ENCODE measurements at places on chromosomes 1 and 21.

DNA sequence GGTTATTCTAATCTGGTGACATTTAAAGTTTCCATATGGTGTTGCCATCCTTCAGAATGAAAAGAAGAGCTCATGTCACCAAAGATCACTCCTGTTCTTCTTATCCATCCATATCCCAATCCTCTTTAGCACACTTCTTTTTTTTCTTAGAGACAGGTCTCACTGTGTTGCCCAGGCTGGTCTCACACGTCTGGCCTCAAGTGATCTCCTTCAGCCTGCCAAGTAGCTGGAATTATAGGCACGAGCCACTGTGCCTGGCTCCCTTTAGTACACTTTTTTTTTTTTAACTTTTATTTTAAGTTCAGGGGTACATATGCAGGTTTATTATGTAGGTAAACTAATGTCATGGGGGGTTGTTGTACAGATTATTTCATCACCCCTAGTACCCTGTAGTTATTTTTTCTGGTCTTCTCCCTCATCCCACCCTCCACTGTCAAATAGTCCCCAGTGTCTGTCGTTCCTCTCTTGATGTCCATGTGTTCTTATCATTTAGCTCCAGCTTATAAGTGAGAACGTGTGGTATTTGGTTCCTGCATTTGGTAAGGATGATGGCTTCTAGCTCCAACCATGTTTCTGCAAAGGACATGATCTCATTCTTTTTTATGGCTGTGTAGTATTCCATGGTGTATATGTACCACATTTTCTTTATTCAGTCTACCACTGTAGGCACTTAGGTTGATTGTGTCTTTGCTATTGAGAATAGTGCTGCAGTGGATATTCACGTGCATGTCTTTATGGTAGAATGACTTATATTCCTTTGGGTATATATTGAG, 40.6 kb downstream of the CTTNBP2NL start:
- no peak for DNase-seq

DNA sequence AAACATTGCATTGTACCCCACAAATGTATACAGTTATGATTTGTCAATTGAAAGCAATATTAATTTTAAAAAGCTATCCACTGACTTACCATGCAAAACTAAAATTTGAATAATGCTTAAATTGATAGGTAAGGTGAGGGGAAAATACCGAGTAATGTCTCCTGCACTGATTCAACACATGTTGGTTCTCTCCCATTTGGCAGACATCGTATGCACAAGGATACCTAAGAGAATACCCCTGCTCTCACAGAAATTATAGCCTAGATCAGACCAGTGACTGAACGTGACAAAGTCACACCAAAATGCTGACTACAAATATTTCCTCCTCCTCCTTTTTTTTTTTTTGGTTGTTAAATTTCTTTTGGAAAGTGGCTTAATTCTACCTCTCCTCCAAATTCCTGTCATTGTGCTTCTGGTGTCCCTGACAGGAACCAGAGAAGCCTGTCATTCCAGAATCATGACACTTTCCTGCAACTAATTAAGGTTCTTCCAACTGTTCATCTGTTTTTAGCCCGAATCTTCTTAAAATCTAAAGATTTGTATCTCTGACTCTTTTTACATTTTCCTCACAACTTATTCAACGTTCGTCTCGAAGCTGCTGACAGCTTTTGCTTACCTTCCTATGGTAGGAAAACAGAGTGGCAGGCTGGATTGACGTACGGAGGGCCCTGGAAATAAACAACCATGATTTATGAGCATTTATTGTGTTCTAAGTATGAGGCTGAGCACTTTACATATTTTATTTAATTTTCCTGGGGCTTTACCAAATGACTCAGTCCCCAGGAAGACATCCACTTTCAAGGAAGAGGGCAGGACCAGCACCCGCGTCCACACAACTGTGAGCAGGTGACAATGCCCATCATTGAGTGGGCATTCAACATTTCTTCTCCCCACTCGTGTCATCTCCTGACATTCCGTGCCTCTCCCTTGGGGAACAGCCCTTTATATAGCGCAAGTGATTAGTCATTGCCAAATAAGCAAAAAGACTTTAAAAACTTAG, 57.9 kb upstream of the KCNE2 start:
- no peak for DNase-seq

GRCh38 chr21:15066123-15066575, 1.3 kb upstream of the NRIP1 start:
- DNase-seq = no peak

- no peak for DNase-seq
Observed at GRCh38 chr1:53249706-53250105, 11.4 kb upstream of the MAGOH start.

- no peak for DNase-seq
Observed at GRCh38 chr1:212520299-212520698, 87.6 kb downstream of the NENF start.

- no peak for DNase-seq
Observed at GRCh38 chr1:109671067-109671466, 3.2 kb downstream of the GSTM2 start.

DNA sequence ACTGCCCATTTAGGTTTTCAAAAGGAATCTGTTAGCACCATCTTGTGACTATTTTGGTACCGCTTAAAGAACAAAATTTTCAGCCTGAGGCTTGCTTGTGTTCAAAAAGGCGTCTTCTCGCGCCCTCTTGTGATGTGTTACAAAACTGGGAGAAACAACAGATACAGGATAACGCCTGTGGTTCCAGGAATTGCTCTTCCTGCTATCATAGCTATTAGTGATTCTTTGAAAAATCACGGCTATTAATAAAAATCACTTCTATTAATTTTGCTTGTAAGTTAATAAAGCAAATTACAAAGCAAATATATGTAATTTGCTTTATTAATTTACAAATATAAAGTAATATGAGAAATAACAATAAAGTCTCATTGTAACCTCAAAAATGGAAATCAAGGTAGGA, 82.2 kb upstream of the ABCD3 start:
- no peak for DNase-seq

GRCh38 chr1:1165900-1166421, 7.7 kb upstream of the TTLL10 start:
- no peak for DNase-seq

GRCh38 chr1:198556971-198557370, 16.5 kb upstream of the ATP6V1G3 start:
- DNase-seq = no peak

GRCh38 chr21:44589586-44590305, 2.6 kb downstream of the KRTAP10-6 start:
- no peak for DNase-seq

DNA sequence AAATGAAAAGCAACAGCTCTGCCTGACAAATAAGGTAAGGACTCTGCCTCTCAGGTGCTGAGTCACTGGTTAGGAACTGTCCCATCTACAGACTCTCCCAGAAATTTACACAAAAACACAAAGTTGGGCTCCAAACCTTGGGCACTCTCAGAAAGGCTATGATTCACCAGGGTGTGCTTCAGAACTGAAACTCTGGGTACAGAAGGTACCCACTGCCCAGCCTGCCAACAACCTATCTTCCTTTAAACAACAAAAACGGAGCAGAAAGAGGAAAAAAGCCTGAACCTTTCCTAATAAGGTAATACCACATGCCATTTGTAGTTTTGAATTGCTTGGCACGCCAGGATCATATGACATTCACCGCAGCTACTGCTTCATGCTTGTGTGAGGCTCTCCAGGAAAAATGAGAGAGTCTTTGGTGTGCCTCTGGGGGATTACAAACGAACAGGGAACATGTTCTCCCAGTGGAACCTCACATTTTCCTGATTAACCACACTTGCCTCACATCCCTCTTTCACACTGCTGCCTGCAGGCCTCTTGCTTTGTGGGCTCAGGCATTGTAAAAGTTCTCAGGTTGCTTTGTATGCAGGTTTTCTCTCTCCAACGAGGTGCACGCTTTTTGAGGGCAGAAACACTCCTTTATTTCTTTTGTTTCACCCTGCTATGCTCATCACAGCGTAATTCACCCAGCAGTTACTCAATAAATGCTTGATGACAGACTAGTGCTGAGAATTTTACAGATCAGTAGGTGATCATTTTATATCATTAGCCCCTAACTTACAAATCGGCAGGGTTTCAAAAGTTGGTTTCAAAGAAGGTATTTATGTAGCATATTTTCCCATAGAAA, 65.1 kb downstream of the GADD45A start:
- no peak for DNase-seq

GRCh38 chr1:43554444-43554992, 23.8 kb downstream of the PTPRF start:
- DNase-seq = peak; percentile 77

GRCh38 chr1:157363660-157364140, 188.6 kb downstream of the FCRL5 start:
- peak; percentile 55 for DNase-seq

- DNase-seq = no peak
Observed at GRCh38 chr1:1293263-1294249, 13.3 kb downstream of the SCNN1D start.

DNA sequence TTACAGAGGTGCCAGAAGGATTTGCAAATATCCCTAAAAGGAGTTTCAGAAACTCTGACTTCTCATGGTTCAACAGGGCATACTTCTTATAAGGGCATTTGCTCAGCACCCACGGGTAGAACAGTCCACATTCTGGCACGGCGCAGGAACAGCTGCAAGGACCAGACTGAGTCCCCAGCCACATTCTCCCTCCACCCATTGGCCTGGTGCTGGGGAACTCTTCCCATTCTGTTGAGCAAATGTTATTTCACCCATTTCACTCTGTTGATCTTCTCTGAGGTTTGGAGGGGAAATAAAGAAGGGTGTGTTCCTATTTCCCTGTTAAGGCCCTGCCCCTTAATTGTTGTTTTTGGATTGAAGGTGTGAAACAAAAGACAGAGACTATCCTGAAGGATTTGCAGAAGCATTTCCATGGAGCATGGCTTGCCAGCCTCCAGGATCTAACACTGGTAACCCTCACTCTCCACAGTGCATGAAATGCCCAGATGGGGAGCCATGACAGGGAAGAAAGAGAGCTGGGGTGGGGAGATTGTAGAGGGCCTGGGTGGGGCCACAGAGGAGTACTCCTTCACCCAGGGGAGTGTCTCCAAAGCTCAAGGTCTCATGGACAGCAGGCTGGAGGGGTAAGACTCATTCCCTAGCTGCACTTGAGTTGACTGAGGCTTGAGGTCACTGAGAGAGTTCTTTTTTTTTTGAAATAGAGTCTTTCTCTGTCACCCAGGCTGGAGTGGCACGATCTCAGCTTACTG, 35.0 kb downstream of the INAVA start:
- no peak for DNase-seq

GRCh38 chr1:16006010-16006409, 2.0 kb downstream of the SRARP start:
- no peak for DNase-seq

DNA sequence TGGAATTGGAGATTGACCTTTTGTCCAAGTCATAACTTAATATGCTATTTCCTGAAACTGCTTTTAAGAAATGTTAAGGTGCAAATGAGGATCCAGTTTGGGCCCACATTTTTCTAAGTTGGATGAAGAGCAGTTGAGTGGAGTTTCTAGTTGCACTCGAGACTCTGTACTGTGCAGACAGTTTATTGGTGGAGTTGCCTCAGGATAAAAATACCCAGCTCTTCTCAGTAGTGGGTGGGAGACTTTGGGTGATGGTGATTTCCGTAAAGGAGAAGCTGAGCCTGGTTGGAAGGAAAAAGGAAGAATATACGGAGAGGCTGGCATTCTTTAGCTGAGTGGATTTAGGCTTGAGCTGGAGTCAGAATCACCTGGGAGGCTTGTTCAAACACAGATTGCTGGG, 49.9 kb downstream of the CAMTA1 start:
- no peak for DNase-seq

GRCh38 chr1:209542585-209542984, 40.9 kb upstream of the CAMK1G start:
- DNase-seq = no peak

DNA sequence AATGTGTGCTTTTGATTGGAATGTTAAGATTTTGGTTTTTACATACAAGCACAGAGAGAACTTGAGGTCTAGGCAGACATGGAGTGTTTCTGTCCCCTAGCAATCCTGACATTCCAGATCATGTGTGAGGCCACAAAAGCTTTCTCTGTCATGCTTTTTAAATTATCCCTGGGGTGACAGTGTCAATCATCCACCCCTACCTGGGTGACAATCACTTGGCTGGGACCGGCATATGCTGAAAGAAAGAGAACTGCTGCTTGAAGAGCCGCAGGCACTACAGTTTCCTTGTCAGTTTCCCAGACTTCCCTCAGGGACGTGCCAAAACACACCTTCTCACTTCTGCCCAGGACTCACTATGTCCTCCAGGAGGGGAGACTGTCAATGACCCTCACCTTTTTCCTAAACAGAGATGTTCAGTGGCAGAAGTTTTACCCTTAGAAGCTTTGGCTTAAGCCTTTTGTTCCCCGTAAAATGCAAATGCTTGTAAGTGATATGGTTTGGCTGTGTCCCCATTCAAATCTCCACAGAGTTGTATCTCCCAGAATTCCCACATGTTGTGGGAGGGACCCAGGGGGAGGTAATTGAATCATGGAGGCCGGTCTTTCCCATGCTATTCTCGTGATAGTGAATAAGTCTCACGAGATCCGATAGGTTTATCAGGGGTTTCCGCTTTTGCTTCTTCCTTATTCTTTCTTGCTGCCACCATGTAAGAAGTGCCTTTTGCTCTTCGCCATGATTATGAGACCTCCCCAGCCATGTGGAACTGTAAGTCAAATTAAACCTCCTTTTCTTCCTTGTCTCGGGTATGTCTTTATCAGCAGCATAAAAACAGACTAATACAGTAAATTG, 217.4 kb downstream of the FGGY start:
- DNase-seq = no peak

- no peak for DNase-seq
Observed at GRCh38 chr1:227919906-227920305, 27.8 kb downstream of the WNT9A start.

GRCh38 chr1:59526240-59526639, 229.3 kb downstream of the FGGY start:
- no peak for DNase-seq

GRCh38 chr1:29945426-29945825, 709.1 kb downstream of the PTPRU start:
- DNase-seq = no peak

GRCh38 chr1:91757763-91758460, 128.0 kb downstream of the TGFBR3 start:
- no peak for DNase-seq

DNA sequence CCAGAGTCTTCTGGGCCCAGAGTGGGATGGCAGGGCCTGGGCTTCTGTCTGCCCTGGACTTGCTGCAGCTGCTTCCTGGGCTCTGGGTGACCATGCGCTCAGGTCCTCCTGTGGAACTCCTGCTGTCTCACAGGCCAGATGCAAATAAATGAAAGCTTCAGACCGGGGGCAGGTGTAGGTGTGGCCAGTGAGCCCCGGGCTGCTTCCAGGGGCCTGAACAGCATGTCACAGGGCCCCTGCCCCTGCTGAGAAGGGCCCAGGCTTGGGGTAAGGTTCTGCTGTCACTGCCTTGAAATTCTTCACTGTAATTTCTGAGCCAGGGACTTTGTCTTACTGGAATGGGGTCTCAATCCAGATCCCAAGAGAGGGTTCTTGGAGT, 2.5 kb upstream of the PKNOX1 start:
- peak; percentile 59 for DNase-seq

GRCh38 chr1:165467706-165468105, 22.8 kb upstream of the RXRG start:
- DNase-seq = no peak

DNA sequence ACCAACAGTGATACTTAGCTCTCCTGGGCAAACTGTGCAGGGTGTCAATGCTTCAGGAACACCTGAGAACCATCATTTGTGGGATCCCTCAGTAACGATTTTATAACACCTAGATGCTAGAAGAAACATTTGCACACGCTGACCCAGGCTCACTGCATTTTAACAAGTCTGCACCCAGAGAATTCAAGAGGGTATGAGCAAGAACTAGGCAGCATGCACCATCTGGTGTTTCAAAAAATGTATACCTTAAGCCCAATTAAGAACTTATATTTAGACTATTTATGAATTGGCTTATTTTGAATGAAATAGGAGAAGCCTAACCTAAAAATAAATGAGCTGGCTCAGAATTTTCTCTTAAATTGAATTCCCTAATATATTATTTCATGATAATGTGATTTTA, 400.5 kb downstream of the GPATCH2 start:
- DNase-seq = no peak
